HCT116 (cell line): ENCODE measurements at places on chromosomes 2 and 18.
A peak's percentile ranks its signal among the peaks of the same experiment; 100 is the strongest.

DNA sequence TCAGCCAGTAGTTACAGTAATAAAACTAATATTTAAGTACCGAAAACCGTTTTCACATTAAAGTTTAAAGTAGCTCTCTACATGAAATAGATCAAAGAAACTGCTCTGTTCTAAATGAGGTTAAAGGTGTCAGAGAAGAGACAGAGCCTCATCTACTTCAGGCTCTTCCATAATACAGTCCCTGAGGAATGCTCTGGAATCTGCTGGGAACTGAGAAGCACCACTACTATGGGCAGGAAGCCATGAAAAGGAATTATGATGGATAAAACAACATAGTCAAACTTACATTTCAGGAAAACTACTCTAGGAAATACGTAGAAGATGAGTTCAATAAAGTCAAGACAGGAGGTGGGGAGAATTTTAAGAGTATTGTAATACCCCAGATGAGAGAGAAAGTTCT is 60.0 kb downstream of the ROCK1 start:
- DNase-seq: no peak

- DNase-seq: no peak
Observed at GRCh38 chr2:121366040-121366439, 81.0 kb upstream of the TFCP2L1 start.

GRCh38 chr18:60202708-60203107 is 169.9 kb downstream of the MC4R start:
- no peak for DNase-seq

DNA sequence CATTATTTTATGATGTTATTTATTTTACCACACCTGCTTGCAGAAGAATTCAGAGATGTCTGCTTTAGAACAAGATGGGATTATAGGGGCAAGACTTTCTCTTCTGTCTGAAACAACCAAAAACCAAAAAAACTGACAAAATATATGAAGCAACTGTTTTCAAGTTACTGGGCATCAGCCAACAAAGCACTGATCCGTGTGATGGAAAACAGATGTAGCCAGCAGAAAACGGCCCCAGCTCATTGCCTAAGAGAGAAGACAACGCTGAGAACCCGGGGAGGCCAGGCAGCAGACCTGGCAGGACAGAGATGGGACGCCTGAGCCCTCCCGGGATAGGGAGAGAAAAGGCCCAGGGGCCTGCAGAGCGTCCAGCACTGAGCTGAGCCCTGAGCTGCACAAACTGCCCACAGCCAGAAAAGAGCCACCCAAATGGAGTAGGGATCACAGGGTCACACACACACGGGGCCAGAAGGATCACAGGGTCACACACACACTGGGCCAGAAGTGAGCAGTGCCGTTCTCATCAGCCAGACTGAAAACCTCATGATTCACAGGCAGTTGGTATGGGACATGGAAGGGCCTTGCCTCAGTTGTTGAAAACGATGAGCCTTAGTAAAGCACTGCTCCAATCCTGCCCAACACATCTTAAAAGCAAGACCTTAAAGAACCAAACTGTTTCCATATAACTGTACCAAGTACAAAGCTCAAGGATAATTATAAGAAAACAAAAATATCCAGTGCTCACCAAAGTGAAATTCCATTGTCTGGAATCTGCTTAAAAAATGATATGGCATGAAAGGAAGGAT is 12.1 kb downstream of the PXDN start:
- no peak for DNase-seq

DNA sequence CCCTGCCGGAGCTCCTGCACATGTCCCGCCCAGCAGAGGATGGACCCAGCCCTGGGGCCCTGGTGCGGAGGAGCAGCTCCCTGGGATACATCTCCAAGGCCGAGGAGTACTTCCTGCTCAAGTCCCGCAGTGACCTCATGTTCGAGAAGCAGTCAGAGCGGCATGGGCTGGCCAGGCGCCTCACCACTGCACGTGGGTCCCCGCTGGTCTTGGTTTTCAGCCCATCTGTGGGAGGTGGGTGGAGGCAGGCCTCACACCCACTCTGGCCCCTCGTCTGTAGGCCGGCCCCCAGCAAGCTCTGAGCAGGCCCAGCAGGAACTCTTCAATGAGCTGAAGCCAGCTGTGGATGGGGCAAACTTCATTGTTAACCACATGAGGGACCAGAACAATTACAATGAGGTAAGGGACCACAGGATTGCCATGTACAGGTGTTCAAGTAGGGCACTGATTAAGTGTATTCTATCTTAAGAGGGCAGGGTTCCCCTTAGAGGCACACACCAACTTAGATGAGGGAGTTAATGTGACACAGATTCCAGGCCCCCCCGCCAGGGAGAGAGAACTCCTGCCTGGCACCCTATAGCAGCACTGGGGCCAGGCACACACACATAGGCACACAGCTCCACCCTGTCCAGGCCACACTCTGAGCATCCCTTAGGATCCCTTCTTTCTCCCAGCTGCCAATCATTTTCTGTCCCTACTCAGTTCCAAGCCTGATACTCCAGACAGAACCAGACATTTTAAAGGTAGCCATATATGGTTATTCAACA is 5.4 kb upstream of the CHRNG start:
- no peak for DNase-seq

DNA sequence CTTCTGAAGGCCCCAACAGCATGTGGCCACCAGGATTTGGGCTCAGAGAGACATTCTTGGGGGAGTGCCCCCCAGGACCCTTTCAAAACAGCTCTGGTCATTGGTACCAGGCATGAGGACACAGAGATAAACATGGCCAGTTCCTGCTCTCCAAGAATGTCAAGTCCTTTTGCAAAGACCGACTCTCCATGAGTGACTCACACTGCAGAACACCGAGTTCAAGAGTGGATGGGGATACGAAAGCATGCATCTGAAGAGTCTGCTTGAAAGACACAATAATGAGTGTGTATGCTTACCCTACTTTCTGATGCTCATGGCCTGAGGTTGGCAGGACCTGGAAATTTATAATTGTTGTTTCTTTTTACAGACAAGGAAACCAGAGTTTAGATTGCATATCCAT is 450.6 kb downstream of the TSN start:
- no peak for DNase-seq

GRCh38 chr2:149329068-149329467 is 1.3 kb upstream of the LYPD6 start:
- DNase-seq: peak; percentile 16

DNA sequence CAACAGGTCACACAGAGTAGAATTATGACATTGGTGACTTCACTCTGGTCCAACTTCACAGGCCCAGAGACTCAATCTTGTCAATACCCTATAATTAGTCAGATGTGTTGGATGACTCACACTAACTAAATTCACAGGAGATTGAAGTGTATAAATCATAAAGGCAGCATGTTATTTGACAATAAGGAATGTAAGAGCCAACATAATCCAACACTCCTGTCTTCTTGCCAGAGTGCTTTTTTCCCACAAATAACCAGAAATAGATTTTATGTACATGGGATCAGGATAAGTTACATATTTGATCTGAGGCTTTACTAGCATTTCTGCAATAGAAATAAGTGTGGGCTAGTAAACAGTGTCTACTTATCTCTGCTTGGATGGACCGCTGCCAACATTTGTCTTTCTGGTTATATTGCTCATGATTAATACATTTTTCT is 42.2 kb upstream of the ZSWIM2 start:
- DNase-seq: peak; percentile 15

DNA sequence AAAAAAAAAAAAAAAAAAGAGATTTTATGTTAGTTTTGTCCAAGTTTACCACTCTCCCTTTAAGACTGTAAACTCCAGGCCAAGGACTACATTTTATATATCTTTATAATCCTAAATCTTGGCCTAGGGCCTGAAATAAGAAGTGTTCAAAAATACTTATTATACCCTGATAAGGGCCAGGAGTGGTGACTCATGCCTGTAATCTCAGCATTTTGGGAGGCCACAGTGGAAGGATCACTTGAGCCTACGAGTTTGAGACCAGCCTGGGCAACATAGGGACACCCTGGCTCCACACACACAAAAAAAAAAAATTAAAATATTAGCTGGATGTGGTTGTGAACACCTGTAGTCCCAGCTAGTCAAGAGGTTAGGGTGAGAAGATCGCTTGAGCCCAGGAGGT is 12.7 kb downstream of the TRIP12 start:
- no peak for DNase-seq

DNA sequence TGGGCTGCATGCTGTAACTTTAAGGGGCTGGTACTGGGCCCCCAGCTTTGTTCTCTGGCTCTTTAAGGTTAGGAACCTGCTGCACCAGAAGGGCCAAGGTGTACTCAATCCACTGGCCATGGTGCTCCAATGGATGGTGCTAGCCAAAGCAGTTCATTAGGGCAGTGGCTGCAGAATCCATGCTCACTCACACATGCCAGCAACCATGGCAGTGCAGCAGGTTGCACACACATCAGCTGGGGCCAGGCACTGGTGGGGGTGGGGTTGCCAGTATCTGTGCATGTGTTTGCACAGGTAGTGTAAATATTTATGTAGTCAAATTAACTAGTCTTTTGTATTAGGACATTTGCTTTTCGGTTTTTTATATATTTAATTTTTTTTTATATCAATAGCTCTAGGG is 228.3 kb upstream of the EPC2 start:
- DNase-seq: no peak

- DNase-seq: no peak
Observed at GRCh38 chr2:101064125-101064502, 62.0 kb downstream of the RPL31 start.

GRCh38 chr2:237734905-237735623 is 63.5 kb upstream of the RBM44 start:
- DNase-seq: no peak

GRCh38 chr2:149307014-149307413 is 23.4 kb upstream of the LYPD6 start:
- no peak for DNase-seq

- no peak for DNase-seq
Observed at GRCh38 chr18:7492385-7492784, 74.7 kb upstream of the PTPRM start.

DNA sequence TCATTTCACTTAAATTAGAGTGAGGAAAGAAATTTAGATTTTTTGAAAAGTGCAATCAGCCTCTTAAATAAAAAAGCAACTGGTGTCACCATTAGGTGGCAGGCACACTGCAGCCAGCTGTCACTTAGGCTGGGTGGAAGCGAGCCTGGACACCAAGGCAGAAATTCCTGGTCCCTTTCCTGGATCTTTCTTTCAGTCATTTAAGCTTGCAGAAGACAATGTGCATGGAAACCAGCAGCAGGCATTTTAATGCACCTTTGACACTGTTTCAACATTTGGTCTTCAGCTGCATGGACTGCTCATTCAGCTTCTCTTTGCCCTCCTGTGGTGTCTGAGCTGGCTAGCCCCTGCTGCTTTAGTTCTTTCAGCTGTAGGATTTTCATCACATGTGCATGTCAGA is 61.0 kb downstream of the AQP4 start:
- DNase-seq: no peak

DNA sequence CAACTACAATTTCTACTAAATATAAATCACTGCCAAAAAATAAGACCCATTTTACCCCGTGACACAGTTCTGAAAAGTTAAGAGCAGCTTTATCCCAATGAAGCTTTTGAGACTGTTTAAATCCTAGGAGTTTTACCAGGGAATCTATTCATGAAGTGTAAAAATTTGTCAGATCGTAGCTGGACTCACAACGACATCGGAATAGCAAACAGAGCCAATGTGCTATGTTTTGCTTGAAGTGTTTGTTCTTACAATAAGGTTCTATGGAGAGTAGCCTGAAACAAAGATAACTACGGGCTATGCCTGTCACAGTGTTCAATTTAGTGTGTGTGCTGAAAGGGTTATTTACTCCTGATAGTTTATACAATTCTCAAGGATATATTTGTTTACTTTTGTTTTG is 78.5 kb upstream of the L3MBTL4 start:
- DNase-seq: no peak

DNA sequence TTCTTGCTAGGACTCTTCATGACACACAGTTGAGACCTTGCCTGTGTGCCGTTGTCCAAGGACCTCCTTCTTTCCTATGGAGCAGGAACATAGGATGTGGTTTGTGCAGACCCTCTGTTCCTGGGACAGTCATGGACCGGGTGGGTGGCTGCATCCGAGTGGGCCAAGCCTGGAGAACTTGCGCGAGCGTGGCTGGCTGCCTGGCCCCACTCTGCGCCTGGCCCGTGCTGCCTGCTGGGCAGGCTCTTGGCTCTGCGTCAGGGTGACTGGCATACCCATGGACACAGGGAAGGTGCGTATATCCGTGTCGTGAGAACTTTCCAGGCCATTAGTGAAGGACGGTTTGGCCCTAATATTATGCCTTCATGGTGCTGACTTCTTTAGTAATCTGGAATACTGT is 68.2 kb downstream of the DCDC2C start:
- DNase-seq: no peak

DNA sequence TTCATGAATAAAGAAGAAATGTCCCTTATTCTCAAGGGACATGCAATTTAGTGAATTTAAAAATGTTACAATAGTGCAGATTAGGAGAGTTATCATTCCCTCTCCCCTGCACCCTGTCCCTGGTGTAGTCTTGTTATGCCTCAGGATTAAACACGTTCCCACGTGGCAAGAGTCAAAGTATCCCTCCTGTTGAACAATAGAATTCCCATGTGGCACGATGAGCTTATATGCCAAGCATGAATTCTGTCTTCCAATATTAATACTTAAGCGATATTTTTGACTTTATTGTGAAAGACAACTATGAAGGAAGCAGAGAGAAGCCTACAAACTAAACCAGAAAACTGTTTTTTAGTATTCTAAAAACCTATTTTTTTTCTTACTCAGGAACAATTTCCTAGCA is 36.7 kb upstream of the SPAG16 start:
- no peak for DNase-seq

- DNase-seq: no peak
Observed at GRCh38 chr2:10436583-10437110, 11.5 kb downstream of the ODC1 start.

- DNase-seq: no peak
Observed at GRCh38 chr2:170820757-170821530, 4.3 kb downstream of the GAD1 start.

DNA sequence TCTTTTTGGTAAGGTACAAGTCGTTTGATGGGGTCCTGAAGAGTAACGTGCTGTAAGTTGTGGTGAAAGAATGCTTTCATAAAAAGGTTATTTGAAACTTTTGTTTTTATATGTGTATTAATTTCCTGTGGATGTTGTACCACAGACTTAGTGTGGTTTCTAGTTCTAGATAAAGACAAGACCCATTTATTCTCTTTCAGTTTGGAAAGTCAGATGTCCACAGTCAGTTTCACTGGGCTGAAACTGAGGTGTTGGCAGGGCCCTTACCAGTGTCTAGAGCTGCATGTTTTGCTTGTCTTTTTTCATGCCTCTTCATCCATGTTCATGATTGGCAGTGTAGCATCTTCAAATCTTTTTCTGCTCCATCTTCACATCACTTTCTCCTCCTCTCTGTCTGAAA is 22.1 kb upstream of the DOCK10 start:
- no peak for DNase-seq

- DNase-seq: no peak
Observed at GRCh38 chr2:197606180-197606579, 69.2 kb downstream of the RFTN2 start.
